Cardiac ventricle fibroblast (primary cell): ENCODE measurements at places on chromosomes 2 and 18. TPM values are rescaled to one million over a fixed set of nuclear protein-coding genes. Genes with fewer than 3 reads are reported as not detected.

CXCR4 gene
- 3.2 and 5.7 TPM in 2 replicates for total RNA-seq

MTIF2 gene
- total RNA-seq = 24.0 and 24.2 TPM in 2 replicates

FOXD4L1 gene
- total RNA-seq = 0.15 TPM in 1 of 2 replicates, not detected in the other

GPR55 gene
- total RNA-seq = not detected in 2 replicates

SLC23A3 gene
- 0.25 and 0.44 TPM in 2 replicates for total RNA-seq

COL4A4 gene
- total RNA-seq = 32.8 and 35.2 TPM in 2 replicates

YWHAQ gene
- total RNA-seq = 183 and 194 TPM in 2 replicates
